Suppressor macrophage (primary cell): ENCODE measurements at places on chromosomes 3 and 15.

GRCh38 chr3:15976524-15976923 lies 178.7 kb upstream of the ANKRD28 start:
- no peak for DNase-seq

DNA sequence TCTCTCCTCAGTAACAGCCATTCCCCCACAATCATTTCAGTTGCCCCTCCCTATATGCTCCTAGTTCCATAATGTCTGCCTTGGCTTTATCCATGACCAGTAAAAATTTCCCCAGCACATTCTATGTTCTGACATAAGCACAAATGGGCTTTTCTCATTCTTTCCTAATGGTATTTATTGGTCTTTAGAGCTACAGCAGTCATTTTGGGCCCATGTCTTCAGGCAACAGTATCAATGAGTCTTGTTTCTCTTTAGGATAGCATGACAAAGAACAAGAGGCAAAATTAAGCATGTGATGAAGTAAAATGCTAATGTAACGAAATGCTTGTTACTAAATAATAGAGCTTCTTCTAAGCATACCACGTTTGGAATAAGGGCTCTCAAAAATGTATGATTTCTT lies 8.2 kb downstream of the DPP8 start:
- DNase-seq = no peak

DNA sequence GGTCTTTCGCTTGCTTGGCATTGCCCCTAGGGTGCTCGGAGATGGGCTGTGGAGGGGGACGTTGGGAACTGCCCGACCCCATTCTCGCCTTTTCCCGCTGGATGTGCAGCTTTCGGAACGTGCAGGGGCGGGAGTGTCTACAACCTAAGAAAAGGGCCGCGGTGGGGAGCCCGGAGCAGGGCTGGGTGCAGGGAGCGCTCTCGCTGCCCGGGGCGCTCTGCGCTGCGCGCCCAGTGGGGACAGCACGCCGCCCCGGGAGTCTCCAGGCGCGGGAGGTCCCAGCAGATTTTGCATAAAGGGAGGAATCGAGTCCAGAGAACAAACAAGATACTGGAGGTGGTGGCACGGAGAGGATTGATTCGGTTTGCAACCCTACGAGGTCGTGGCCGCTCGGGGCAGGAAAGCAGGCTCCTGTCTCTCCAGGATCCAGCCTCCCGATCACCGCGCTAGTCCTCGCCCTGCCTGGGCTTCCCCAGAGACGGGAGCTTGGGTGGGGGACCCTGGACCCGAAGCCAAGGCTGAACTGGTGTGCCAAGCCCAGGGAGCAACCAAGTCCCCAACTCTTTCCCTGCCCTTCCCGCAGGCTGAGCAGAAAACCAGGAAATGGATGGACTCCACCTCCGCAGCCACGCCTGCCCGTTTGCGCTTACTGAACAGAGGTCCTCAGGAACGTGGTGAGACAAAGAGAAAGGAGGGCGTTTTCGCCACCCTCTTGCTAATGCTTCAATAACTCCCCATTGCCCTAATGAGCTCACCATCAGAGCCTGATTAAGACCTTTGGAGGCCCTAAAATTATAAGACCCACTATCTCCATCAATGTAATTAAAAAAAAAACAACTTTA lies 59.7 kb downstream of the NOX5 start:
- peak; percentile 65 for DNase-seq

DNA sequence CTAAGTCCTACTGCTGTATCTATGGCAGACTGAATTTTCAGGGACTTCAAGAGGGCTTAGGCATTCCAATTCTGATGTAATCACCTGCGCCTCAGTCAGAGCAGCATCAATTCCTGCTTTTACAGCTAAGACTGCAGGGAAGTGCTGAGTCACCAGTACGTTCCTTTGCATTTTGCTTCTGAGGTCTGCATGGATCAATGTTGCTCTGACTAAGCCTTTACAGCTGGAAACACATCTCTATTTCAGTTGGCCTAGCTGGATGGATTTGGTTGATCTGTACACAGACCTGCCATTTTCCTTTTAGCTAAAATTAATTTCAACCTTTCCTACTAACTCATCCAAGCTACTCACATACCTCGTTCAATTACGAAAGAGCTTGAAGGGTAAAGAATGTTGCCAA lies 51.3 kb downstream of the ETV5 start:
- no peak for DNase-seq

DNA sequence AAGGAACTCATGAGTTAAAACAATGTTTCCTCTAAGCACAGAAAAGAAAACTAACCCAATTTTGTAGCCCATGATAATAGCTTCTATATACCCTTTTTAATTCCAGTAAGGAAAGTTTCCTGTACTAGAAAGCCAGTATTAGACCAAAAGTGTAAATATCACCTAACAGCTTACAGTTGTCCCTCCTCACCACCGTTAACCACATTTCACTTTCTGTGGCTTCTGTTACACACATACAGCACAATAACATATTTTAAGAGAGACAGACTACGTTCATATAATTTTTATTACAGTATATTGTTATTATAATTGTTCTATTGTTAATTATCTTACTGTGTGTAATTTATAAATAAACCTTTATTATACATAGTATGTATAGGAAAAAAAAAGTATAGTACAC lies 74.1 kb downstream of the ZNF280D start:
- DNase-seq = no peak

DNA sequence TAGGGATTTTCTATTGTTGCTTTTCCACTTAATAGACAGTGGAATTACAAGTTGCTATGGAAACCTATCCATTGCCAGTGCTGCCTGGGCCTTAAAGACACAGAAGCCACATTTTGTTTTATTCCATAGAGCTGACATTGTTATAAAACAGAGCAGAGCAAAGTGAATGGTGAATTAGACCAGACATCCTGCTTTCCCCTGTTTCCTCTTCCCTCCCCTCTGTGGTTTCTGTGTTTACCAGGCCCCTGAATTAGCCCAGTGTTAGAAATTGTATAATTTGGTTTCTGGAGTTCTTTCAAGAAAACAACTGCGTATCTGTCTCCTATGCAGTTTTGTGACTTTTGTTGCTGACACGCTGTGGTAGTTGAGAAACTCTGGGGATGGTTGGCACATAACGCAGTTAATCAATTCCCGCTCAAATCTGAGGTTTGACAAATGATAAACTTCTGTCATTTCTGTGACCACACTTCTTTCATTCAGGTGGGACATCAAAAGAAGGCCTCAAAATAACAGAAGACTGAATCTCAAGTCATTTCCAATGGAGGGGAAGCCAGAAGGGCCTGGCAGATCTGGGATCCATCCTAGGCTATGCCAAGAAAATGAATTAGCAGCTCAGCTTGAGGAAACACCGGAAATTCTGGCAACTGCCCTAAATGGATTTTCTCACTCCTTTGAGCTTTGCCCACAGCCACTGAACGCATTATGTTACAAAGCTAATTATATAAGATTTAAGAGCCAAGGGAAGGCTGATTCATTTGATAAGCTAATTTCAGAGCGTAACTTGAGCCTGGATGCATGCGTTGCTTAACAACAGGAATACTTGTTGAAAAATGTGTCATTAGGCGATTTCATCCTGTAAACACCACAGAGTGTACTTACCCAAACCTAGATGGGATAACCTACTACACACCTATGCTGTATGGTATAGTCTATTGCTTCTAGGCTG lies 46.9 kb downstream of the NR1D2 start:
- no peak for DNase-seq

- DNase-seq = peak; percentile 6
These were observed 106.7 kb downstream of the C3orf70 start for GRCh38 chr3:185046164-185046515.

DNA sequence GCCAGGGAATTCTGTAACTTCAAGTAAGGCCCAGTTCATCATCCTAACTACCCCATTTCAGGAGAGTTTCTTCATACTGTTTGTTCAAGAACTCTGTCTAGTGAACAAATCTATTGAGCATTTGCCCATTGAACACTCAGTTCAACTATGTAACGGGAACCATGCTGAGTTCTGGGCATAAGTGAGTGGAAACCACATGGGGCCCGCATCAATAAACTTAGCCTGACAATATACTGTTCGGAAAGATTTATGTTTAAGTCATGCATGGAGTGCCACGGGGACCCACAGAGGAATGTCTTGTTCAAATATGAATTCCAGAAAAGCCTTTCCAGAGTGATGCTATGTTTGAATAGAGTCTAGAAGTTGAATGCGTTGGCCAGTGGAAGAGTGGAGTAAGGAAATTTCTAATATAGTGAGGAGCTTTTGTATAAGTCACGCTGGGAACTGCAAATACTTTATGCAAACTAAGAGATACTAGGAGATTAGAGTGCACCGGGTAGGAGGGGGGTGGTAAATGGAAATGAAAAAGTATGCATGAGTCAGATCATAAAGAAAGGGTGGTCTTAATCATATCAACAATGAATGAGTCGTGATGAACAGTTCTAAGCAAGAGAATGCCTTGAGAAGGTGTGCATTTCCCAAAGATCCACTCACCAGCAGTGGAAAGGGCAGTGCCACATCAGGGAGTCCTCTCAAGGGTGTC lies 279.8 kb downstream of the VPS13C start:
- DNase-seq = no peak

- DNase-seq = no peak
These were observed 5.0 kb upstream of the VGLL4 start for GRCh38 chr3:11648735-11649134.

GRCh38 chr3:184773283-184774186 lies 38.4 kb upstream of the VPS8 start:
- no peak for DNase-seq

GRCh38 chr3:43783987-43784639 lies 93.4 kb downstream of the ABHD5 start:
- no peak for DNase-seq

- DNase-seq = no peak
These were observed 31.9 kb upstream of the MCF2L2 start for GRCh38 chr3:183460081-183461055.

GRCh38 chr15:28978011-28978378 lies 92.2 kb downstream of the APBA2 start:
- DNase-seq = no peak

DNA sequence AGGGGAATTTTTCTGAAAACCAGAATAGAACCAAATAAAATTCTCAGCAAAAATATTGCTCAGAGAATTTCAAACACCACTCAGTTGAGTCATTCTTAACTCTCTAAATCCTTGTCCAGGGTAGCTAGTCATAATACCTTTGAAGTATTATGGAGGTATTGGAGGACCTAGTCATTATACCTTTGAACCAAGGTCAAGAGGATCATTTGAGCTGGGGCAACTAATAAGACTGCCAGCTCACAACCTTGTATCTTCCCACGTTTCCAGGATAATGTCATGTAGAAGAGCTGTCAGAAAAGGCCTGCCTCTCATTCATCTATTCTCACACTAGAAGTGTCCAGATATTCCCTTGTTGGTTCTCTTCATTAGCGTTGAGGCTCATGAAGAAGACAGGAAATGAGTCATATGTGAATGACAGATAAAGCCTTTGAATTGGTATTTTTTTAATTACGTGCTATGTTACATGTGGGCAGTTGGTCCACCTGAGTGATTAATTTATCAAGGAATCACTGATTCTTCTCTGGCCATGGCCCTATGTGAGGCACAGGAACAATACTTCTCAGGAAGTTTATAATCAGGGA lies 48.3 kb downstream of the TOPAZ1 start:
- no peak for DNase-seq

- DNase-seq = no peak
These were observed 265.1 kb upstream of the COL8A1 start for GRCh38 chr3:99373088-99373845.

DNA sequence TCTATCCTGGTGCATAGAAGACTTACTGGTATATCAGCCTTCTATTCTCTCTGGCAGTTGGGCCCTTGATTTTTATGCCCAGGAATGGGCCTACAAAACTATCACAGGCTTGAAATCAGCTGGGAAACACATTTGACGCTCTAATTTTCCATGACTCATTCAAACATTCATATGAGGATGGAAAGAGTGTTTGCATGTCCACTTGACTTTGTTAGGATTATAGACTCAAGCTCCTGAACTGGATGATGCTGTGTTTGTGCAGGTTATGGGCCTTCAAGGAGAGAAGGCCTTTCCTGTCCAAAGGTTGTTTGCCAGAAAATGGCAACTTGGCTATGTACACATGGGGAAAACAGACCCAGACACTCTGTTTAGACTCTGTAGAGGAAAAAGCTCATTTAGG lies 219.9 kb downstream of the GAP43 start:
- no peak for DNase-seq

- no peak for DNase-seq
These were observed 21.4 kb downstream of the KPNA1 start for GRCh38 chr3:122493296-122493695.

DNA sequence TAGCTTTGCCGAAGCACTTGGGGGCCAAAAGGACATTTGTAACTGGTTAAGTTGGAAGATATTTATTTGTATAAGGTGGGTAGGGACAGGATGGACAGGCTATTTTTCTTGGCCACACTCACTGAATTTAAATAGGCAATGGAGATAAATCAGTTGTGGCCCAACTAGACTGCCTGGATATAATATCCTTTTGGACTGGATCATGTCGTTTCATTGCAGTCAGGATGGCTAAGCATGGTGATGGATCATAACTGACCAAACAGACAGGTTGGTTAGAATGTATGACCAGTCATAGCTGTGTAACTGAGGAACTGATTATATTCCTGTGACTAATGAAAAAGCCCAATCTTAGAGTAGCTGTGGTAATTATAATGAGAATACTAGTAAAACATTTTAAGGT lies 284.0 kb downstream of the LPP start:
- DNase-seq = no peak

GRCh38 chr15:51349156-51349844 lies 7.8 kb downstream of the GLDN start:
- no peak for DNase-seq

- DNase-seq = peak; percentile 96
These were observed 9.0 kb downstream of the AQP9 start for GRCh38 chr15:58147171-58147611.

GRCh38 chr3:156290924-156291271 lies 170.5 kb downstream of the KCNAB1 start:
- DNase-seq = no peak

GRCh38 chr15:81297147-81297572 lies 26.8 kb downstream of the STARD5 start:
- no peak for DNase-seq
